Tibial nerve (tissue), 4 donors: ENCODE measurements at places on chromosomes 12 and 14. TPM values are rescaled to one million over a fixed set of nuclear protein-coding genes. Genes with fewer than 3 reads are reported as not detected.

- DNase-seq, result no peak
- no peaks in the 10 kb centered on the region for H3K36me3 ChIP-seq
- no peak overlapping the region for H3K4me3 ChIP-seq
- H3K27me3 ChIP-seq, result no peaks in the 10 kb centered on the region
- no peaks in the 10 kb centered on the region for H3K4me1 ChIP-seq
- H3K27ac ChIP-seq, result no peak overlapping the region
Measured at GRCh38 chr14:94278731-94279130, 14.3 kb downstream of the SERPINA10 start.

DNA sequence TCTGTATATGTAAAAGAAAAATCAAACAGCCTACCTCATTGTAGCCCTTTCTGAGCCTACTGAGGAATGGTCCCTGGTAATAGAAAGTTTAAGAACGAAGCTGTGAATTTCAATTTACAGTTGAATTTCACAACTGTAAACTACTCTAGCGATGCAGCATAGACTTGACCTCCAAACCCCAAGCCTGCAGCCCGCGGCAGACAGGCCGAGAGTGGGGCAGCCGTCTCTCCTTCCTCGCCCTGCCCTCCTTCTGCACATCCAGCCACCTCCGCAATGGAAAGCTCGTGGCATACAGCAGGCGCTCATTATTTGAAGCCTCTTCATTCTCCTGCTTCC, 15.3 kb downstream of the RNASE2 start:
- no peaks in the 10 kb centered on the region for H3K36me3 ChIP-seq
- H3K4me3 ChIP-seq, result peak overlapping the region; percentile 42
- H3K27ac ChIP-seq, result peak overlapping the region; percentile 52
- no peak for DNase-seq
- peaks cover 8% of the 10 kb centered on the region for H3K4me1 ChIP-seq

DNA sequence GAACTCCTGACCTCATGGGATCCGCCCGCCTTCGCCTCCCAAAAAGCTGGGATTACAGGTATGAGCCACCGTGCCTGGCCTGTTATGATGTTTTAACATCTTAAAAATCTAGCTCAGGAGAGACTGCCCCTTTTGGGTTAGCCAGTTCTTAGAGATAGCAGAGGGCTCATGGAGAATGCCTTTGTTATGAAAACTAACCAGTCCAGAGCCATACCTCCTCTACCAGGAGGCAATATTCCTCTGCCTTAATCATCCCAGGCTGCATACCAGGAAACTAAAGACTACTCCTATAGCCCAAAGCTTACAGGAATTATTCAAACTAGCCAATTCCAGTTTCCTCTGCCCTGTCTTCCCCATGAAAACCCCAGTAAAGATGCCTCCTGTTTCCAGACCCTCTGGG, 96.0 kb upstream of the MDM1 start:
- no peak overlapping the region for H3K27ac ChIP-seq
- DNase-seq, result no peak
- H3K4me1 ChIP-seq, result no peaks in the 10 kb centered on the region
- no peaks in the 10 kb centered on the region for H3K27me3 ChIP-seq

The SOCS2 gene
- total RNA-seq, result 76.8 TPM

The PPP4R4 gene
- 9.0 TPM for total RNA-seq
